Activated CD4-positive, alpha-beta T cell treated with anti-CD3 and anti-CD28 coated beads, Interleukin-2, amount 50 U/mL, for 48 hours (primary cell): ENCODE measurements at places on chromosomes 16 and 17.

DNA sequence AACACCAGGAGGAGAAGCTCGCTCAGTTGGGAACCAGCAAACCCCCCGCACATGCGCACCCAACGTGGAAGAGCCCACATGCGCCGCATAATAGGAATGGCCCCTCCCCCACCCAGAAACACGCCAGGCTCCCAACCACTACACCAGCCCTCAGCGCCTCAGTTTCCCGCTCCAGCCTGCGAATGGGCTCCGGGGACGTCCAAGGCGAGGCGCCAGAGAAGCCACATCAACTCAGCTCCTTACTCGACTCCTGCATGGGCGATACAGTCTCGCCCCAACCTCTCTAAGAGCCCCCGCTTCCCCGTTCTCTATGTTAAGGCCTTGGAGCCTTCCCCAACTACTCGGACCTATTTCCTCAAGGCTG is 504 bp downstream of the SRSF1 start:
- DNase-seq, result peak; percentile 81

GRCh38 chr17:10652984-10653659 is 4.0 kb downstream of the MYH3 start:
- peak; percentile 17 for DNase-seq

- DNase-seq, result no peak
Observed at GRCh38 chr16:50651835-50652438, 29.2 kb downstream of the SNX20 start.

- DNase-seq, result no peak
Observed at GRCh38 chr17:79162012-79162963, 87.7 kb downstream of the ENGASE start.

- no peak for DNase-seq
Observed at GRCh38 chr16:1810106-1810505, 16.5 kb downstream of the HAGH start.

GRCh38 chr16:1777375-1778199 is 4.7 kb upstream of the MRPS34 start:
- DNase-seq, result no peak

GRCh38 chr17:63024716-63025115 is 58.7 kb downstream of the TANC2 start:
- DNase-seq, result no peak

- DNase-seq, result peak; percentile 76
Observed at GRCh38 chr17:8121681-8122421, 2.1 kb downstream of the HES7 start.

DNA sequence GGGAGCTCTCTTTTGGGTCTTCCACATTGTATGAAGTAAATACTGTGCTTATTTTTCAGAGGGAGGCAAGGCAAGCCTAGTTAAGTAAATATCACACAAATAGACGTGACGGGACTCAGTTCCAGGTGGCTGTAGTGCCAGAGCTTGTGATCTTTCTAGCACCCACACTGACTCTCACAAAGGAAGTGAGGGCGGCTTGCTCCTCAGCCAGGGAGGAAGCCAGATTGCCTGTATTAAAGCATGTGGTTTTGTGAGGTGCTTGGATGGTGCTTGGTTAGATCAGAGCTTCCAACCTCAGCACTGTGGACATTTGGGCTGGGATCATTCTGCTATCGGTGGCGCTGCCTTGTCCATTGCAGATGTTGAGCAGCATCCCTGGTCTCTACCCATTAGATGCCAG is 80.1 kb downstream of the VAT1L start:
- peak; percentile 1 for DNase-seq

DNA sequence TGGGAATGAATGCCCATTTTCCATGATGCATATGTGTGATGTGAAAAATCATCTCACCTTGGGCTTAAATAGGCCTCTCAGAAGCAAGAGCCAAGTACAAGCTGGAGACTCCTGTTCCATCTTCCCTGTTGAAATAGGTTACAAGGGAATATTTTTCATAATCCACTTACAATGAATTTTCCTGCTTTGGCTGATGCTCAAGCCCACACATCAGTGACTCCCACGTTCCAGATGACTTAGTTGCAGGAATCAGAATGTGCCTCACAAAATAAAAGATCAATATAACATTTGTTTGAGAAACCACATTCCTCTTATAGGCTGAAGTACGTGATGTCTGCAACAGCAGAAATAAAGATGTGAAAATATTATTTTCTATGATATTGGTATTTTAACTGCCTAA is 24.1 kb downstream of the ANKFN1 start:
- DNase-seq, result no peak

DNA sequence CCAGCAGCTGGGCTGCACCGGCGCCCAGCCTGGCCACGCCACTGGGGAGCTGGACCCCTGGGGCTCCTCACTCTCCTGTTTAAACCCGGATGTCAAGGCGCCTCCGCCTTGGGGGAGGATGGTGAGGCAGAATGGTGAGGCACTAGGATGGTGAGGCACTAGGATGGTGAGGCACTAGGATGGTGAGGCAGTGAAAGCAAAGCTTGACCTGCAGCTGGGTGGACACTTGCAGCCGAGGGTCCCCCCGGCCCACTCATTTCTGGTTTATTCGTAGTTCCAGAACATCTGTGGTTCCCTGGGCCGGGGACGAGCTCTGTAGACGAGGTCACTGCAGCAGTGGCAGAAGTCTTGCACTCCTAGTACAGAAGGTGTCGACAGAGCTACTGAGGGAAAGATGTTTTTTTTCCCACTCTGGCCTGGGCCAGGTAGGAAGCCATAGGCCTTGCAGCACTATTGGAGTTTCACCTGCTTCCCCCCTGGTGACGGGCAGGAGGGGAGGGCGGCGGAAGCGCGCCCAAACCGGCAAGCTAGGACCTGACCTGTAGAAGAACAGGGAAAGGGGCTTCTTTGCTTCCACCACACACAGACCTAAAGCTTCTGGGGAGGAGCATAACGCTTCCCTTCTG is 1.1 kb upstream of the HNF1B start:
- DNase-seq, result no peak

GRCh38 chr17:57599271-57600045 is 145.6 kb downstream of the CCDC182 start:
- peak; percentile 41 for DNase-seq

DNA sequence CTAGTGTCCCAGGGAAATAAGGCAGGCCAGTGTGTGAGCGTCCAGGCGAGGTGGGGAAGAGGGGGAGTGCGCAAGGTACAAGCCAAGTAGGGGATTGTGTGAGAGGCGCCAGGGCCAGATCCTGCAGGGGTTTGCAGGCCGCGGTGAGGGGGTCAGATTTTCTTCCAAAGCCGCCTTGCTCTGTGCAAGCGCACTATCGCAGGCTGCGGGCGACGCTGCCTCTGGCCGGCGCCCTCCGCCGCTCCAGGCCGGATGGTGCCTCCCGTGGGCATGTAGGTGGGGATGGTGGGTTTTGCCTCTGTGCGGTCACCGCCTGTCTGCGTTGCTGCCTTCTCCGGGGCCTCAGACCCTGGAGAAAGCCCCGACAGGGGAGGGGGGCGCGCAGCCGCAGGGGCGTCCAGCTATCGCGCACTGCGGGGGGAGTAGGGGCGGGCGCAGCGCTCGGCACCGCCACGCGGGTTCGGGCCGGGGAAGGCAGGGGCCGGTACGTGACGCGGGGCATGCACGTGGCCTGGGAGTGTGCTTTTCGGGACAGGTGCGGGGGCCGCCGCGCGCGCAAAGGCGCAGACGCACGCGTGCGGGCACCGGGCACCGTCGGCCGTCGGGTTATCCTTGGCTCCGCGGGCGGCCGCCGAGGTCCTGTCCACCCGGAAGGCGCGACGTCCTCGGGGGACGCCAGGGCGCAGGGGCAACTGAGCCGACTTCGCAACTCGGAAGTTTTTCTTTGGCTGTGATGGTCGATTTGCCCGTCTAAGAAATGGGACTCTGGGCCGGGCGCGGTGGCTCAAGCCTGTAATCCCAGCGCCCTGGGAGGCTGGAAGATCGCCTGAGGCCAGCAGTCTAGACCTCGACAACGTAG is 1.1 kb upstream of the HAPSTR1 start:
- peak; percentile 59 for DNase-seq

DNA sequence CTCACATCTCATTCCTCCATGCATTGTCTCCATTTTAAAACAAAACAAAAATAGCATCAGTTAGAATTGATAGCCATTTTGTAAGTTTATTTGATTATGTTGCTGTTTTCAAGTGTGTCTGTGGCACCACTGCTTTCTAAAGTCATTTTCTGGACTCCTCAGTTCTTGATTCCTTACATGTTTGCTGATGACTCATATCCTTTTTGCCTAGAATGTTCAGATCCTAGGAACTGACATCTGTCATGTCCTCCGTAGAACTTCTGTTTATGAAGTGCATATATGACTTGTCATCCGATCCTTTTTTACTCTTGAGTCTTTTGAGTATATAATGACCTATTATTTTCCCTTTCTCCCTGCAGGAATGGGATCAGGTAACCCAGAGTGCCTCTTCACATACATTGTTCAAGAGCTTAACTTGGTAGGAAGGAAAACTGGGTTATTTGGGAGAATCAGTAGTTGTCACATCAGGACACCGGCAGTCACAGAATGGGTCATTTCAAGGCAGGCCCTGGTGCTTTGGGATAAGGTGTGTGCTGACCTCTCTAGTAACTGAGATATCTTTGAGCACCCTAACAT is 69.2 kb downstream of the MAP2K4 start:
- DNase-seq, result no peak

DNA sequence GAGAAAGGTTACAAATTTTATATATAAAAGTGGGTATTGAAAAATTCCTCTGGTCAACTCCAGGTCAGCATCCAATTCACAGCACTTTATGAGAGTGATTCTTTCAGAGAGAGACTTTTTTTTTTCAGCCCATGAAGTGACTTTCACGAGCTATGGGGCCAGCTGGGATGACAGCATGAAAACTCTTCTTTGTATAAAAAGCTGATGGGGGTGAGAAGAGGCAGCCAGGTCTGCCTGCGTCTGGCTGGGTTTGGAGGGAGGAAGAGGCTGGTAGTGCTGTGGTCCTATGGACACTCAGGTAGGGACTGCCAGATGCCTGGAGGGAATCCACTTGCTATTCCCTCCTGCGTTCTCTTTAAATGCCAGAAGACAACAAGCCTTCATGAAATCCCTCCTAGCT is 250.6 kb downstream of the UTP18 start:
- DNase-seq, result no peak

GRCh38 chr17:51730303-51731050 is 428.0 kb downstream of the CA10 start:
- DNase-seq, result no peak
